ENCODE measurements at places on chromosomes 12 and 14.

- peak; percentile 18 for DNase-seq
Measured at GRCh38 chr14:59484639-59485175, 390 bp downstream of the JKAMP start.

DNA sequence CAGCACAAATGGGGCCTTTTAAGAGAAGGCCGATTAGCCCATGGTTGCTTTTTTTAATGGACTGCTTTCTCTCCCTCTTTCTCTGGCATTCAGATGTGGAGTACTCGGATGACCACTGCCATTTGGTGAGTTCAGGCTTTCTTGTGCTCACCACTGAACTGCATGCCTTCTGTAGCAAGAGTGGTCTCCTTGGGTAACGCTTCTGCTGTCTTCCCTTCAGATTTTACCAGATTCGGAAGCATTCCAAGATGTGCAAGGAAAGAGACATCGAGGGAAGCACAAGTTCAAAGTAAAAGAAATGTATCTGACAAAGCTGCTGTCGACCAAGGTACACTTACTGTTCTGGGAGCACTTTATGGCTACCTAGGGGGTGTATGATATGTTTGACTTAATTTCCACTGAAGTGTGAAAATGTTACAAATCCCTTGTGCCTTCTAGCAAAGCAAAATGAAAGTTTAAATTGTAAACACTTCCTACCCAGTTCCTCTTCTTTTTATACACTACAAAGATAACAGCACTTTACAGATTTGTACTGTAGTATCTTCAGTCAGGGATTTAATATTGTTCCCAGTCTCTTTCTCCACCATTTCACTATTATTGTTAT lies 148.8 kb downstream of the PLXNC1 start:
- DNase-seq = no peak

DNA sequence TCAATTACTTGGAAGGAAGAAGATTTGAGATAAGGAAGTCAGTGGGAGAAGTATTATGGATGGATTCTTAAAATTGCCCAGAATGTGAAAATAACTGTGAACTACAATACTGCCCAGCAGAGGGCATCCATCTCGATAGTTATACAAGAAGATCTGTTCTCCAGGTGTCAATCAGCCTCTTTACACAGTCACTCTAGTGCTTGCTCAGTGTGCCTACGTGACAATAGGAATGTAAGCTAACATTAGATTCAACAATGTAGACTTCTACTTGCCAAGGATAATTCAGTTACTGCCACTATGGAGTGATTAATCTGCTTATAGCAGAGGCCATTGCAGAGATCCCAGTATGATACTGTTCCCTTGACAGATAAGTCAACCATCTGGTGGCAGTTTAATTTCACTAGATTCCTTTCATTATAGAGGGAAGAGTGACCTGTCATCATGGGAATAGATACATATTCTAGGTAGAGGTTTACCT lies 10.6 kb upstream of the MAP4K5 start:
- DNase-seq = peak; percentile 20

DNA sequence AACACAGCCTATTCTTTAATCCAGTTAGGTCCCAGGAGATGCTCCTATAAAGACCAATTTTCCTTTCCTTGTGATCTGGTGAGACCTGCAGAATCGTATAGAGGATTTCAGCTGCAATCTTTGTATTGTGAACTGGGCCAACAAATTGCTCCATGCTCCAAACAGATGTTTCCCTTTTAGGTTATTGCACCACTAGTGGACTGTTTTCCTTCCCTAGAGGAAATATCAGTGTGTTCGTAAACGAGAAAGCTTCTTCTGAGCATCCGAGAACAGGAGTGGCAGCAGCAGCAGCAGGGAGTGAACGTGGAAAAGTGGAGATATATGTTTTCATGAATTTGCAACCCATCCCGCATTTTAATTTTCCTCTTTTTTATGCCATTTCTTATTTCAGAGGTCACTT lies 344.1 kb upstream of the PDE3A start:
- no peak for DNase-seq

DNA sequence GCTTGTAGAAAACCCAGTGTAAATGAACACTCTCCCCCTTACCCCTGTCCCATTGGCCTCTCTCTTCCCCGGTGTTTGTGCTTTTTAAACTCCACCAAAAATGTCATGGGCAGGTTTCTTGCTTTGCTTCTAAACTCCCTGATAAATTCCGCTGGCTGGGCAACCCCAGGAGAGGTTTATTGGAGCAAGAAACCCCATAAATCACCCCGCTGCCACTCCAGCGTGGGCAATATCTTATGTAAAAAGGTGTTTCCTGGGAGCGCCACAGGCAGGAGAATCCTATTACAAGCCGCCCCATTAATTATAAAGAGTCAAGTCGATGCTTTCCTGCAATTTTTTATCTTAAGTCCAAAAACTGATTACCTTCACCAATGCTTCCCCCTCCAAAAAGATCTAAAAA lies 22.8 kb downstream of the LHX5 start:
- no peak for DNase-seq

DNA sequence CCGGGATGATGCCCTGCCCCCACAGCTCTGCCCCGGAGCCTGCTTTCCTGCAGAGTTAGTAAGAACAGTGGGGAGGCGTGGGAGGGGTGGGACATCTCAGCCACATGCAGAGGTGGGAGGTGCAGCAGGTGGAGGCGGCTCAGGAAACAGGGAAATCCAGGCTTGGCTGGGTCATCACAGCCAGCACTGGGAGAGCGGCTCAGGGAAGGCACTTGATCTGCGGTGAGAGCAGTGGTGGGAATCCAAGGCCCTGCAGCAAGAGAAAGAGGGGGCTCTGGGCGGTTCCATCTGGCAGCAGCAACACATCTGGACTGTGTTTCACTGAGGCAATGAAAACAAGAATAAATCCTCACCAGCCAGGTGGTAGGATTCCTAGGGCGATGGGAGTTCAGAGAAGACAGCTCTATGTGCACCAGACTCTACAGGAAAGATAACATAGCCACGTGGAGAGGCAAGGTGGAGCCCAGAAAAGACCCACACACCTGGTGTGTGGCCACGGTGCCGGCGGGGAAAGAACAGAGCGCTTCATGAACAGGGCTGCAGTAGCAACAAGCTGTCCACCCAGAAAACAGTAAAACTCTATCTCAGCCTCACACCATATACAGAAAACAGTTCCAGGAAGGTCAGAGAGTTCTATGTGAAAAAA lies 57.6 kb downstream of the CCDC85C start:
- no peak for DNase-seq

DNA sequence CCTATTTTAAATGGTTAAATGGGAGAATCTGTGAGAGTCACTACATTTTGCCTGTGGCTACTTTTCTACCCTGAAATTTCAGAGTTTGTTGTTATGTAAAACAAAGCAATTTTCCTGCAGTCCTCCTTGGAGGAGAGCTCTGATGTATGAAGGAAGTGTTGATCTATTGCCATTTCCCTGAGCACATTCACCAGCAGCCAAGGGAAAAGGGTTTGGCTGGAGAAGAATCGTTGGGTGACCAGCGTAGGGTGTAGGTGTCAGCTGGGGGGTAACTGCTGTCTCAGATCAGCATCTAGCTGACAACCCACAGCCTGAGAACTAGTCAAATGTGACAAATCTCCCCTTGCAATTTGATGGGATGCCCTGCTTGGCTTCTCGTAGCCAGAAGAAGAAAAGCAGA lies 230.5 kb downstream of the PDZRN4 start:
- DNase-seq = no peak

GRCh38 chr12:109999983-110000505 lies 814 bp downstream of the ANKRD13A start:
- no peak for DNase-seq

DNA sequence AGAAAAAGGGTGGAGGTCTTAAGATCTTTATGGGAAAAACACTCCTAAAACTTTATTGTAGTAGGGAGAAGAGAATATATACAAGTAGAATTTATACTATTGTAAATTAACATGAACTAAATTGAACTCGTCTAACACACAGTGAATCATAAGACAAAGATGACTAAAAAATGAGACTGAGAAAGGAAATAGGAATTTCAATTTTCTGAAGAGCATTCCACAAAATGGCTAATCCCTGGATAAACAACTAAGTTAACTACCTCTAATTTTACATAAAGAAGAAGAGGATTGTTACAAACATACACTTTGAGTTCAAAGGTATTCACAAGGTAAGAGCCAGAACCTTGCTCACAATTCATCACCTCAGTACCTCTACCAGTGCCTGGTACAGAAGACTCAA lies 2.0 kb downstream of the MAP4K5 start:
- DNase-seq = no peak

- peak; percentile 8 for DNase-seq
Measured at GRCh38 chr14:106308839-106309389, 782.5 kb downstream of the TMEM121 start.

GRCh38 chr12:70691018-70691672 lies 53.9 kb upstream of the PTPRB start:
- DNase-seq = no peak

GRCh38 chr12:124768452-124769162 lies 95.1 kb downstream of the SCARB1 start:
- DNase-seq = peak; percentile 58

GRCh38 chr12:65615118-65615517 lies 209.2 kb upstream of the HMGA2 start:
- no peak for DNase-seq

GRCh38 chr14:28407996-28408395 lies 358.6 kb upstream of the FOXG1 start:
- no peak for DNase-seq

DNA sequence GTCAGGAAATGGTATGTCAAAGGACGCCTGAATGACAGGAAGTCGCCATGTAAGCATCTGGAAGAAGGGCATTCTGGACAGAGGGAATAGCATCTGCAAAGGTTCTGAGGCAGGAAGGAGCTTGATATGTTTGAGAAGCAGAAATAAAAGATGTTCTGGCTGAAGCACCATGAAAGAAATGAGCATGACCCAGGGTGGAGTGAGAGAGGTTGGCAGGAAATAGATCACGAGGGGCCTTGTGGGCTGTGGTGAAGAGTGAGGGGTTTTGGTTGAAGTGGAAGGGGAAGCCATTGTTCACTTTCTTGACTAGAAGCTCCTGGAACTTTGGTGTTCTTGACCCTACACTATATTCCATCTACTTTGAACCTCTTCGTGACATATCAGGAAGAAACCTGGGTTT lies 99.4 kb upstream of the PARP11 start:
- no peak for DNase-seq

DNA sequence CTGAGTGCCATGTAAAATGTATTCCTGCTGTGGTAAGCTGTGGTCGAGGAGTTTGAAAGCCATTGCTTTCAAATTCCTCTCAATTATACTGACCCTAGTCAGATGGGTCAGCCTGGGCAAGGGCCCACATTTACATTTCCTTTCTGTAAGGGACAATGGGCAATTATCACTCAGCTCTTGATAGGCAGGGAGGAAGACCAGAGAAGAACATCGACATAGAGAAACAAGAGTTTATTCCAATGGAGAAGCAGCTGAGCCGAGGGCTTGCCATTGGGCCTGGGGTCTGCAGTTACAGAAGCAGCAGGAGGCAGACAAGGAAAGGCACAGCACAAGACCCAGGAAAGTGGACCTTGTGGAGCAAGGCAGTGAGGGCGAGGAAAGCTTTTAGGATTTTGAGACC lies 9.7 kb downstream of the NRIP2 start:
- DNase-seq = no peak

Data from DMS 273 treated with DMSO at 0.1 percent for 48 hours (cell line).